ENCODE measurements at places on chromosomes 2 and 18.
A peak's percentile ranks its signal among the peaks of the same experiment; 100 is the strongest.

GRCh38 chr2:121469356-121469755 is 61.3 kb upstream of the RNU4ATAC start:
- no peak for DNase-seq

DNA sequence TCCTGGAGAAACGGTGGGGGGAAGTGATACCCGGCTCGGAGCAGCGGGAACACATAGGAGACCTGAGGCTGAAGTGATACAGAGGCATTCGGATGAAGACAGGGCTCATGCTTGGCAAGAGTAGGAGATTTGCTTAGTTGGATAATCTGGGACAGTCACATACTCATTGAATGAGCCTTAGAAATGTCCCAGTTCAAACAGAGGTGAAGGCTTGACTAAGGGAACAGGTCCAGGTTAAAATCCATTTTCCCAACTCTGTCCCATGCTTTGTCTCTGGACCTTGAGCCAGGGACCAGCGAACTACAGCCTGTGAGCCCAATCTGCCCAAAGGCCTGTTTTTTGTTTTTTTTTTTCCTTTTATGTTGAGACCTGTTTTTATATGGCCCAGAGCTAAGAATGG is 1.3 kb downstream of the UGT1A6 start:
- DNase-seq = no peak

GRCh38 chr2:208807756-208808155 is 401.2 kb downstream of the PTH2R start:
- DNase-seq = no peak

DNA sequence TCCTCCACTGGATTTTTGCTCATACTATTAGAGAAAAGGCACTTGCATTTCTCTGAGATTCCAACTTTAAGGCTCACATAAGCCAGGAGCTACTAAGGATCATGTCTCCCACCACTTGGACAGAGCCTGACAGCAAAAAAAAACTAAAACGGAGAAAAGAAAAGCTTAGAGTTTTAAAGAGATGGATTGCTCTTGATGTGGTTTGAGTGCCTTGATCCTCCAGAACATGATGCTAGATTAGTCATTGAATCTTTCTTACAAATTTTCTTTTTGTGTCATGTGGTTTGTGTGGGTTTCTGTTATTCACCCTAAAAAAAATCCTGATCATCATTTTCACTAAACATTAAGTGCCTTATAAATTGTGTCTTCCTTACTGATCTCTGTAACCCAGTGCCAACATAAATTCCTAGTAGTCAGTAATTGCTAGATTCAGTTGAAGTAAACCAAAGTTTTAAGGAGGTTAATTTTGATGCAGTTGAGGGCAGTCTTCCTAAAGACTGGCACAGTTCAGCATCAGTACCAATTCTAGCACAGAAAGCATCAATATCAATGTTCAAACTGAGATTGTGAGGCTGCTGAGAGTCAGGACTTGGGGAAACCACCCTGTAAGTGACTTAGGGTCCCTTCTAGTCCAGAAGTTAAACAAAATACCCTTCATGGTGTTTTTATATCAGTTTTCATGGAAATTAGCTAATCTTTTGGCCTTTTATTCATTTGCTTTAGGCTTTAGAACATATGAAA is 206.3 kb downstream of the RAD51AP2 start:
- no peak for DNase-seq

- DNase-seq = no peak
Observed at GRCh38 chr2:20618886-20619521, 31.9 kb downstream of the HS1BP3 start.

- no peak for DNase-seq
Observed at GRCh38 chr2:126368758-126369157, 287.2 kb upstream of the GYPC start.

DNA sequence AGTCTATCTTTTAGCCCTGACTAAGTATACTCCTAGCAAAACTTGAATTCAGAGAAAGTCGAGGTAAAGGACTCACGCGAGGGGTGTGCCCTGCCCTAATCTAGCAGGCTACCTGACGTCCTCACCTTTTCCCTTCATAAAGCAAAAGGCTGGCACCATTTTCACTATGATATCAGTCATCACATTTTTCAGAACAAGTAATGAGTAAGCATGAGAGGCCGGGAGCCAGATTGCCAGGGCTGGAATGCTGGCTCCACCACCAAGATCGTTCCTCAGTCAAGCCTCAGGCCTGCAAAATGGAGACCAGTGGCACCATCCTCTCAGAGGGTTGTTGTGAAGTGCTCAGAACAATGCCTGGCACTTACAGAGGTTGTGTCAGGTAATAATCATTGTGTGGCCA is 18.7 kb upstream of the NCKAP5 start:
- no peak for DNase-seq

DNA sequence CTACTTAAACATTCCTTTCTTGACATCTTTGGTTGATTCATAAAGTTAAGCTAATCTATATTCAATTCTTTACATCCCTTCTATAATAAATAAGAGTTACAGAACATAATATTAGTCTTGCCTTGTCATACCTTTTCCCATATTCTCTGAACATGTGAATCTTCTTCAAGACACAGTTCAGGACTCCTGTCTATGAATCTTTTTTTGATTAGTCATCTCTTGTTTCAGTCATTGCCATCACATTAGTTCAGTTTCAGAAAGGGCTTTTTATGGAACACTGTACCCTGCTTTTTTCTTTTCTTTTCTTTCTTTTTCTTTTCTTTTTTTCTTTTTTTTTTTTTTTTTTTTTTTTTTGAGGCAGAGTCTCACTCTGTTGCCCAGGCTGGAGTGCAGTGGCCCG is 181.2 kb downstream of the UBE2E3 start:
- no peak for DNase-seq

DNA sequence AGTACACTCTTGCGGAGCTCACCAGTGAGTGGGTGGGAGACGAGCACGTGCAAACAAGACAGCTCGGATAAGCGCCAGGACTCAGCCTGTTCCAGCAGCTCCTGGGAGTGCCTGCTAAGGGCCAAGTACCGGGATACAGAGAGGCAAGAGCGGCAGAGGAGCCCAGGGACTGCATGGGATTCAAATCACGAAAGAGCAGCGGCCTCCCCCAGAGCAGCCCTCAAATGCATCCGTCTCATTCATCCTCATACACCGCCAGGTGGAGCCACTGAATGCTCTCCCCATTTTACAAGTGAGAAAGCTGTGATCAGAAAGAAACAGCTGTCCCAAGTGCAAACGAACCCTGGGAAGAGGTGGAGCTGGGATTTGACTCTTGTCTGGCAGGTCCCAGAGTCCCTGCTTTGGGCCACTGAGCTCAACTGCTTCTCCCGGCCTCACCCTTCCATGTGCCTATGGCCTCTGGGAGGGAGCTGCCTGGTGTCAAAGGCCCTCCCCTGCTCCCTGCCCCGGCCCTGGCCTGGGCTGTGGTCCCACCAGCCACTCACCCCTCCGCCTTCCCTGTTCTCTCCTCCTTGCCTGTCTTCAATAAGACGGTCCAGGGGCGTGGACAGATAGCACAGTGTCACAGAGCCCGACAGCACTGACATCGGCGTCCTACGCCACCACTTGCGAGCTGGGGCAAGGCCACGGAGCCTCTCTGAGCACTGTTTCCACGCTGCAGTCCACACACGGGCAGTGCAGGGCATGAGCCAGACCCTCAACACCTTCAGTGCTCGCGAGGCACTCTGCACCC is 72.8 kb upstream of the TAF1B start:
- peak; percentile 63 for DNase-seq

DNA sequence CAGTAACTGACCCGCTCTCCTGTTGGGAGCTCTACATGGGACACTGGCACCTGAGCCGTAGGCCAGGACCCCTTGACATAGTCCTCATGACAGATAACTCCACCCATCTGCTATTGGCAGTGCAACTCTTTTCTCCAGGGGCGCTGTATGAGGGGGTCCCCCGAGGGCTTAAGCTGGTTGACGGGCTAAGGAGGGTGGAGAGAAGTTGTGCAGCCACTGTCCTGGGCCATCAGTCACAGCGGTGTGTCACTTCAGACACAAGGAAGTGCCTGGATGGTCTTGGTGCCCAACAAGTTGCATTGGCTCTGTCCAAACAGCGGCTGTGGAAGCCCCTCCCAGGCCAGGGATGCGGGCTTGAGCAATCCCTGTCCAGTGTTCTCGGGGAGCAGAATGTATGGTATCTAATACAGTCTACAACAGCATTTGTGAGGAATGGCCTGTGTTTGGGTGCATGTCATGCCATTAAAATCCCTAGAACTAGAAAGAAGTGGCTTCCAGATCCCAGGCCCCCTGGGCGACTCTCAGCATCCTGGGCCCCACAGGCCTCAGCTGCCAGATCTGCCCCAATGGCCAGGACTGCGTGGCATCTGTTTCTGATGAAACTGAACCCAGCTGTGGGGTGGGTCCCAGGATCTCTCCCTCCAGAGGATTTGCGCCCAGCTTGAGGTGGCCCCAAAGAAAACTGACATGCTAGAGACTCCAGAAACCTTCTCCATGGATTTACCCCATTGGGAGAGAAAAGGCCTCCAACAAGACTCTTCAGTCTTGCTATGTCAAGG is 23.3 kb downstream of the TTC32 start:
- DNase-seq = no peak

DNA sequence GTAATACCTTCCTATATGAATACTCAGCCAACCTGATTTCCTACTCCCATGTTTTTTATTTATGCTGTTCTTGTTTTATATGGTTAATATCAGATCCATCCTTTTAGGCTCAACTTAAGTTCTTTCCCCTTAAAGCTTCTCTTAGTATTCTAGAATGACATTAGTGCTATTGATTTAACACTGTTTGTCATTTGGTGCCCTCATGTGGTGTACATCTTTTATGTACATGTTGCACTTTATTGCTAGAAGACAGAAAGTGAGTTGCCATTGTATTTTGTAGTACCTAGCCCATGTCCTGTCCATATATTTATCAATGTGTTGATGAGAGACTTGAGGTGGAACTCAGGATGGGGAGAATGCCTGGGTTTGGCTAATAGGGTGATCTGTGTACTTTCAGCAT is 2.5 kb downstream of the HTRA2 start:
- no peak for DNase-seq

DNA sequence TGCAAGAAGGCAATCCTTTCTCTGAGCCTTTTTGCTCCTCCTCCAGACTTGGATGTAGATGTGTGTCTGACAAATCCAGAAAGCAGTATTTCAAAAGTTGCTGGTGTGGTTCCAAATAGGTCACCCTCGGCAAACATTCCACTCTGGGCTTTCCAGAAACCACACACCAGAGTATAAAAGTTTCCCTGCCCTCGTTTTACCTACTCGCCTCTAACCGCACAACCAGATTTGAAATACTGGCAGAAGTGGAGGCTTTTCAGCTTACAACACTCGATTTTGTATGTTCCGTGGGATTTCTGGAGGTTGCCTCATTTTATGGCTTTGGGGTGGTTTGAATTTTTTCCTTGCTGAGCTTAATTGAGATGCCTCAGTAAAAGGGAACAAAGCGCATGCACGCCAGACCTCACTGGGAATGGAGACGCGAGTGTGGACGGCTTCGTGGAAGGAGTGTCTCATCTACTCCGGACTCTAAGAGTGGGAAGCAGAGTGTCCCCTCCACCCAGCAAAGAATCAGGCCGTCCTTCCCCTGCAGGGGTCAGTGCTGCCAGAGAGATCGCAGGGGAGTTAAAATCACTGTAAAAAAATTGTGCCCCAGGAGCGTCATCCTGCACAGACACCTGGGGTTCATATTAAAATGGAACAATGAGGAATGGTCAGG is 44.0 kb upstream of the RPL31 start:
- DNase-seq = no peak

DNA sequence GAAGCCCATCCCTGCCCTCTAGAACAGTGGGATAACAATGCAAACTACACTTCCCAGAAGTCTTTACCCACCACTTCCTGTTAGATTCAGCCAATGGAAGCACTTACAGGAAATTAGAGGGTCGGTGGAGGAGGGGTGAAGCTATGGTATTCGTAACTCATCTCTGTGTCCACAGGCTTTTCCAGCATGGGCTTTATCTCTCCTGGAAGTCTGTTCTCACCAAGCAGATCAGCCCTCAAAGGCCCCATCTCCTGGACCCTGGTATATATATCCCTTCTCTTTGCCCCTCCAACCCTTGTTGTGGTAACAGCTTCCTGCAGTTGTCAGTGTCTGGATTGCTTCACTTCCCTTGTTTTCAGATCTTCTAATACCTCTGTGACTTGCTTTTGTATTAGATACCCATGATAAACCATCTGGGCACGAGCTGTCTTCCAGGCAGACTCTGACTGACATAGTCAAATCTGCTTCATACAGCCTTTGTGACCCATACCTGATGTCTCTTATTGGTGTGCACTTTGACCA is 475.0 kb upstream of the POU3F3 start:
- no peak for DNase-seq

DNA sequence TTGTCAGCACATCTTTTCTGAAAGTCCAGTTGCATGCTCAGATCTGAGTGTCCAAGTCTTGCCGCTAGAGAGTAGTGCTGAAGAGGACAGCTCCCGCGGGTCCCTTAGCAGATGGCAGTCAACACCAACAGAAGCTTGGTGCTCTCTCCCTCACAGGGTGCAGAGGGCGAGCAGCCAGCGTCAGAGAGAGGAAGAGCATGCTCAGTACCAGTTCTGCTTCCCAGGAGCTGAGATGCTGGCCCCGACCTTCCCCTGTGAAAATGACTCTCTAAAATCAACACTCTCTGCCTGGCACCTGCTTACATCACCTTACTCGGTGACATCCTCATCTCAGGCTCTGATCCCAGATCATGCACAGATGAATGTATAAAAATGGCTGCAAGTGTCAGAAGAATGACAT is 86.0 kb upstream of the TWIST2 start:
- no peak for DNase-seq

GRCh38 chr2:70779491-70779890 is 11.0 kb downstream of the FIGLA start:
- no peak for DNase-seq

GRCh38 chr2:11177871-11178690 is 22.8 kb downstream of the SLC66A3 start:
- peak; percentile 2 for DNase-seq

- no peak for DNase-seq
Observed at GRCh38 chr2:96423828-96424227, 81.3 kb downstream of the NEURL3 start.

DNA sequence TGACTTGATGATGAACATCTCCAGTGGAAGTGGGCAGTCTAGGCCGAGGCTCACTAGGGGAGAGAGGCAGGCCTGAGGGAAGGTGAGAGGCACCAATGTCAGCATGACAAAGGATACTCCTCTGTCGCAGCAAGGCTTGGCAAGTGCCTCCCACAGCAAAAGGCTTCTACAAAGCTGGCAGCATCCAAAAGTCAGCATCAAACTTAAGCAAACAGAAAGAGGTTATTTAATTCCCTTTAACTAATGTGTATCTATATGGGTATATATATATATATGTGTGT is 41.6 kb downstream of the NIFK start:
- no peak for DNase-seq

DNA sequence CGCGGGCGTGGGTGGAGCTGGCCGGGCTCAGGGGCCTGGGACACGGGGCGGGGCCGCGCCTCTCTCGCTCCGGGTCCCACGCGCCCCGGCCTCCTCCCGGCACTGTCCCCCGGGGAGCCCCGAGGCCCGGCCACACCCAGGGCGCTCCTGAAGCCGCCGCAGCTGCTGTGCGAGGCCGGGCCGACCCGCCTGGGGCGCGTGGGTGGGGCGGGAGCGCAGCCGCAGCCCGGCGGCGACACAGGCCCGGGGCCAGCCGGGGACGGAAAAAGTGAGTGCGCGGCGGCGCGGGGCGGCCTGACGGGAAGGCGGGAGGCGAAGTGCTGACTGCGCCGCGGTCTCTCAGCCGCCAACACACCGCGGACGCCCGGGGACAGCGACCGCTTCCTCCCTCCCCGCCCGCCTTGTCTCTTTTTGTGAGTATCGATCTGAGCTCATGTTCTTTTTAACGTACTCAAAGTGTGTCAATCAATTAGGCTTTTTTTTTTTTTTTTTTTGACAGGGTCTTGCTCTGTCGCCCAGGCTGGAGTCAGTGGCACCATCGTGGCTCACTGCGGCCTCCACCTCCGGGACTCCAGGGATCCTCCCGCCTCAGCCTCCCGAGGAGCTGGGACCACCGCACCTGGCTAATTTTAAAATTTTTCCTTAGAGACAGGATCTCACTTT is 14.5 kb downstream of the PDCD1 start:
- DNase-seq = no peak

All from NCI-H2107 (cell line).